ENCODE measurements at places on chromosomes 6 and 20.

DNA sequence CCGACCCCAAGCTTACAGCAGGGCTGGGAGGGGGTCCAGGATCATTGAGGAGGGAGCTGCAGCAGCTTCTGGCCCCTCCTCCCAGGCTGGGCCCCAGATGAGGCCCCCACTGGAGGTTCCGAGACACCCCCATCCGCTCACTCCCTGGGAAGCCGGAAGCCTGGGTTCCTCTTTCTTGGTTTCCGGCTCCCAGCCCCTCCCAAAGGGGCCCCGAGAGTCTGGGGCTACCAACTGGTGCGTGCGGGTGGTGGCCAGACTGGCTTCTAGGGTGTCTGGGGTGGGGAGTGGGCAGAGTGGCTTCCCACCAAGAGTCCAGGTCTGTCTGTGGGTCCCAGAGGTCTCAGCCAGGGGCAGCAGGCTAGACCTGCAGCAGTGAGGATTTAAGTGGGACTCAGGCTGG is 2.2 kb downstream of the RGS19 start:
- DNase-seq, result no peak

- DNase-seq, result no peak
Measured at GRCh38 chr6:107800564-107801164, 23.4 kb downstream of the SCML4 start.

DNA sequence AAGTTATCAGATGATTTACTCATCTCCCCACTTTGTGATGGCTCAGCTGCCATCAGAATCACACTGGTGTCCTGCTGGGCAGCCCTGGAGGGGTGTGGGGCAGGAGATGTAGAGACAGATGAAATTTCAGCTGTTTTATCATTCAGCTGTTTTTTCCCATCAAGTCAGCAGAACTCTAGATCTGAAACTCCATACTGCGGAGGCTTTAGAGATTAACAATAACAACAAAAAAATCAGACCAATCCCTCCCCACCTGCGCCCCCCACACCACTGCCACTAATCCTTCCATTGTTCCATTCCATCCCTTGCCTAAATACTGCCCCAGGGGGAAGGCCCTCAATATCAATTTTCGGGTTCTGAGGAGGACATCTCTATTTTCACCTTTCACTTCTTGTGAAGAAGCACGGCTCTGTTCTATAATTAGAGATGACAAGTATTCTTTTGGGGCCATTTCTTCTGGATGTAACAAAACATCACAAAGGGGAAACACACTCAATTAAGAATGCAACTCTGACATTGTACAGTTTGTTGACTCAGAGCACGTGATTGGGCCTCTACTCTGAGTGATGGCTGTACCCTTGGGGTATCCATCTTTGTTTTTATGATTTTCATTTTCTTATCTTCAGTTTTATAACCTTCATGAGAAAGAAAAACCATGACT is 396.3 kb downstream of the ZFAND3 start:
- no peak for DNase-seq

- no peak for DNase-seq
Measured at GRCh38 chr6:45571159-45571558, 193.4 kb upstream of the SUPT3H start.

DNA sequence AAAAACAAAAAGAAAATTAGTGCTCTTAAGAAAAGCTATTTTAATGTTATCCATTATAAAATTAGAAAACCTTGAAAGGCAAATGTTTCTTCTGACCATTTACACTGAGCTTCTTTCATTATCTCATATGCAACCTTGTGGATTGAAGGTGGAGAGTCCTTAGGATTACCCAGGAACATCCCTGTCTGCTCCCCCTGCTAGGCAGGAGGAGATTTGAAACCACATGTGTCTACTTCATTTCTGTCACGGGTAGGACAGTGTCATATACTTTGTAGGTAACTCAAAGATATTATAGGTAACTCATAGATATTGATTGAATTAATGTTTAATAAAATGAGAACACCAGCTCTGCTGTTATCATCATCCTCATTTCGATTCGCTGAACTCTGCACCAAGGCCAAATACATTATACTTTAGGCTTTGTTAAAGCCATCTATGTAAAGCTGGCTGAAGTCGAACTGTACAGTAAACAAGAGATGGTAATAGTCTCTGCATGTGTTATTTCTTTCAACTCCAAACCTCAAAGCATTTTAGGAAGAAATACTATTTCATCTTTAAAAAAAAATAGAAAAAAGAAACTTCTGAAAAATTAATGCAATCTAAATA is 49.5 kb downstream of the HDAC2 start:
- DNase-seq, result no peak

DNA sequence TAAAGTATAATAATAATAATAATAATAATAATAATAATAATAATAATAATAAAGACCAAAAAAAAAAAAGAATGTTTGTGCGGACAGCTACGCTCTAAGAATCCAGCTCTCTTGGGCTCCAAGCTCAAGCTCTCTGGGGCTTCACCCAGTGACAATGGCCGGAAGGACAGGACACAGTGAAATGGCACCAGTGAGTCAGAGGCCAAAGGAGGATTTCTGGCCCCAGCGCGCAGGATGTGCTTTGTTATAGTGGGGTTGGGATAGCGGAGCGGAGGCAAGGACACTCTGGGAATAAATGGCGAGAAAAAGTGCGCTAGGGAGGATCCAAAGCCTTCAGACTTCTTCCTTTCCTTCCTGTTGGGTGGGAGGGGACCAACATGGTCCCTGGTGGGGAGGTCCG is 38.2 kb downstream of the HLA-A start:
- no peak for DNase-seq

DNA sequence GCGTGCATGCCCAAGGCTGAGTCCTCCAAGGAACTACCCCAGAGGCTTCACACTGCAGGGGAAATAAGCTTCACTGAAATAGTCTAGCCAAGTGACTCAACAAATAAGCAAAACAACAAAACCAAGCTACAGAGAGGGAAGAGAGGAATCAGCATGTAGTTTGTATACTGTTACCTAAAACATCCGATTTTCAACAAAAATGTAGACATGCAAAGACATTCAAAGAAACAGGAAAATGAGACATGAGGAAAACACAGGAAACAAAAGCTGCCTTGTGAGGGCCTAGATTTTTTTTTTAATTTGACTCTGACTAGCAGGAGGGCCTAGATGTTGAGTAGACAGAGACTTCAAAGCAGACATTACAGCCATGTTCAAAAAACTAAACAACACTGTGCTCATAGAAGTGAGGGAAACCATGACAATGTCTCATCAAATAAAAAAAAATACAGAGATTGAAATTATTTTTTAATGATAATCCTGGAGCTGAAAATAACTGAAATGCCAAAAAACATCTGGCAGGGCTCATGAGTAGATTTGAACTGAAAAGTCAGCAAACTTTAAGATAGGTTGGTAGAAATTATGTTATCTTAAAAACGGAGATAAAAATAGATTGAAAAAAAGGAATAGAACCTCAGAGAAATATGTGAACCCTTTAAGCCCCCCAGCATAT is 16.4 kb upstream of the KIF25 start:
- no peak for DNase-seq

GRCh38 chr6:7910654-7911344 is at the start of gene TXNDC5:
TXNDC5 (minus strand) TSS chr6:7910788; CDS start chr6:7910776, 12 bp downstream.
- DNase-seq, result peak; percentile 61
